ENCODE measurements at places on chromosomes 16 and 17.
A peak's percentile ranks its signal among the peaks of the same experiment; 100 is the strongest.

DNA sequence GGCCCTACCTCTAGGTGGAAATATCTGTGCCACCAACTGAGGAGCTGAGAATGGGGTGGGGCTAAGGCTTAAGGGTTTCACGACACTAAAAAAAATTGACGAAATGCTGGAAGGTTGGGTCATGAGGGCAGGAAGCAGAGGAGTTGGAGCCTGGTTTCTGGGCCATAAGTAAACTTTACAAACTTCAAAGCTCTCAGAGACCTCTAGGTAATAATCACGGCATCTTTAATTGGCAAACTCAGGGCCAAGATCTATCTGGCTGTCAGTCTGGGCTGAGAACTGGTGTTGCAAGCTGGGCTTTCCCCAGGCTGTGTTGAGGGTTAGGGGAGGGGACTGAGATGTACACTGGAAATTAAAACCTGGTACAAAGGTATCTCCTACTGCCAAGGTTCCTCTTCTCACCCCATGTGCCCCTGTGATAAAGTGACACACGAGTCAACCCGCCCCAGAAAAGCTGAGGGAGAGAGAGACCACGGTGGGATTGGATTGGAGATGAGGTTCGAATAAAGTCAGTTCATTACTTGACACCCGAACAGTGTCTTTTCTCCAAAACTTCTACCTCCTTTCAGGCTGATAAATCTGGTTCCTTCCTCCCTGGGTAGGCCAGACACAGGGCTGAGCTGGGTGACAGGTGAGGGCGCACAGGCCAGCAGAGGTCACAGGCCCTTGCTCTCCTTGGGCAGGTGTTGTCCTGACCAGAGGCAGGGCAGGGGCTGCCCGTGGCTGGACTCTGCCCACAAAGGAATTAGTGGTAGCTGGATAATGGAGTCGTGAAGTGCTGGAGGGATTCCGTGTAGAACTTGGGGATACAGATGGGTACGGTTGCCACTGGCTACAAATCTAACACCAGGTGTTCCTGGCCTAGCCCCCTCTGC is 4.0 kb upstream of the ZNF768 start:
- DNase-seq = peak; percentile 55

DNA sequence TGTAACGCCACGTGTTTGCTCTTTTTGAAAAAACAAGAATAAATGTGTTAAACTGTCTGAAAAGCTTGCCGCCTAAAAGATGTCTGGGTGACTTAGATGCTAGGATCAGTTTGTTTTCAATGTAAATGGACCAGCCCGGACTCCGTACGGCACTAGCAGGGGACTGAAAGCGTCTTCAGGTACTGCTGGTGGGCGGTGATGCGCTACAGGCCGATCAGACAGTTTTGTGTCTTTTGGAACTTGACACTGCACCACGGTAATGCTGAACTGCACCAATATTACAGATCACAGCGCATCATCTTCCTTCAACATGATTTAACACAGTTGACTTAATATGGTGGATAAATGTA is 727 bp upstream of the MBTPS1 start:
- peak; percentile 43 for DNase-seq

DNA sequence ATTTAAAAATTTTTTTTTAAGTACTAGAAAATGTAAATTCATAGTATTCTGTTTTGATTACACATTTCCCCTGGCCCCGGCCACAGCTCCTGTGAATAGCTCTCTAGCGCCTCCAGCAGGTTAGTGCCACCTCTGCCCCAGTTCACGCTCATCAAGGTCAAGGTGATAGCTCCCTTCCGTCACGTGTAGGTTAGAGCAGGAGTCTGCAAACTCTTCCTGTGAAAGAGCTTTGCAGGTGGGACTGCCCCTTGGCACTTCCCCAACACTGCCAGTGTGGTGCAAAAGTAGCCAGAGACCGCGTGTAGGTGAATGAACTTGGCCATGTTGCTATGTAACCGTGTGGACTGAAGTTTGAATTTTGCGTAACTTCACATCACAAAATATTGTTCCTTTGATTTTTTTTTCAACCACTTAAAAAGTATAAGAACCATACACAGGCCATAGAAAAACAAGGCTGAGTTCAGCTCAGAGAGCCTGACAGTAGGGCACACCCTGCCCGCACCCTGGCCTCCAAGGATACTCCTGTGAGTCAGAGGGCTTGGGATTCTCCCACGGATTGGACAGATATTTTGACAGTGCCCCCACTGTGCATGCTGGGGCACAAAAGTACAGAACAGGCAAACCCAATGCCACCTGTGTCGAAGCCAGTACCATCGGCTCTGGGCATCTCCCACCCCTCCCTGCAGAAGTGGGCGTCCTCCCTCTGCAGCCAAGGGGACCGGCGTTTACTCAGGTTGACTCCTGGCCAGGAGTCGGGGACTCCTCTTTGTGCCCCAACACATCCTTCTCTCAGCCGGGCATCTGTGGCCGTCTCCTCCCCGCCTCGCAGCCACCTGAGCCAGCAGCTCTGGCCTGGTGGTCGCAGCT is 92.0 kb upstream of the CHMP6 start:
- DNase-seq = peak; percentile 81

DNA sequence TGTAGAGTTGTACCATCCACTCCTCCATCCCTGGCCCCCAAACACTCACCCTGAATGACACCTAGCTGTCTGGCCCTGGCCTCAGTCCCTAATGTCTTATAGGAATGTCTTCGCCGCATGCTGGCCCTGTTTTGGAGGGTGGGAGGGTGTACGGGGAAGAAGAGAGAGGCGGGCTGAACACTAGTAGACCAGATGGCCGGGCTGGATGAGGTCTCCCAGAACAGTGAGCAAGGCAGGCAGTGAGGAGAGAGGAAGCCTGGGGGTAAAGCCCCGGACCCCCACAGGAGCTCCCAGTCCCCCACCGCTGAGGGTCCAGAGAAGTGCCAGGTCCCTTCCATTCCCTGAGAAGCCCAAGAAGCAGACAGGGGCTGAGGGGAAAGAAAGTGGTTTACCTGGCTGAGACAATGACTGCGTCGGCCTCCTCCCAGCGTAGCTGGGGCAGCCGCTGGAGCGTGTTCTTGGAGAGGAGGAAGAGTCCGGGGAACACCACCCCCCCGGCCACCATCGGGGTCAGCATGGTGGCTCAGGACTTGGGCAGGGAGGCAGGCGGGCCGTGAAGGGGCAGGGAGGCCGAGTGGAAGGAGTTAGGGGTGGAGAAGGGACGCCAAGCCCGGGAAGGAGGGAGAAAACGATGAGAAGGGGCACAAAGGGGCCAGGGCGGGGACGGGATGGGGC is 923 bp downstream of the TLCD3B start:
- DNase-seq = no peak

- DNase-seq = no peak
These were observed 3.7 kb downstream of the PEMT start for GRCh38 chr17:17587614-17588337.
